ENCODE measurements at places on chromosomes 4 and X.

GRCh38 chrX:51893931-51894696 is 691 bp downstream of the MAGED1 start:
- DNase-seq: peak; percentile 23

GRCh38 chr4:4642496-4643000 is 100.7 kb upstream of the STX18 start:
- DNase-seq: no peak

DNA sequence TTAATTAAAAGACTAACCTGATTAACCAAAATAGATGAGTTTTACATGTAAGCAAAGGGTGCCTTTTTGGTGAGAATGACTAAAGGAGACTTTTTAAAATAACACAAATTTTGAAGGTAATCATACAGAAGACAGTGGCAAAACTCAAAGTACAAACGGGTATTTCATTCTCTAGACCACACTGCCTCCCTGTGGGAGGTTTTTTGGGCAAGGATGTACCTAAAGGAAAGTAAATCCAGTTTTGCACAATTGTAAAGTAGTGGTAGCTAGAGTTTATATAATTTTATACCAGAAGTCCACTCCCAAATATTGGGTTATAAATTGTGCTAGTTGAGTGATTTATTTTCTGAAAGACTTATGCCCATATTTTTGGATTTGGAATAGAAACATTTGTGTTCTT is 201.0 kb downstream of the PAPSS1 start:
- DNase-seq: peak; percentile 20

- DNase-seq: no peak
These were observed 1250.6 kb downstream of the ADGRL3 start for GRCh38 chr4:62450740-62451139.

DNA sequence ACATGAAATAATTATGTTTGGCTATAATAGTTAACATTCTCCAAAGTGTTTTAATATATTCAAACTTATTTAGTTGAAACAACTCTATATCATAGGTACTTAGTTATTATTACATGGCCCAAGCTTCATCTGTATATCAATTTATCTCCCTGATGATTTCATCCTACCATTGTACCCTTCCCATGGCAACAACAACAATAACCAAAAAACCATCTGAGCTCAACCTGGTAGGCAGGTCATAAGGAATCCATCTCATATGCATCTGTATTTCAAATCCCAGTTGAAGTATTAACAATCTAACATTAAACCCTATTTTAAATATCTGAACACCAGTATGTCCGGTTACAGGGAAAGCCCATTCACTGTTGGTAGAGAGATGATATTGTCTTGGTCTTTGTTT is 33.1 kb upstream of the SLC7A11 start:
- DNase-seq: peak; percentile 38

GRCh38 chrX:136712650-136713310 is 64.8 kb downstream of the CD40LG start:
- no peak for DNase-seq

DNA sequence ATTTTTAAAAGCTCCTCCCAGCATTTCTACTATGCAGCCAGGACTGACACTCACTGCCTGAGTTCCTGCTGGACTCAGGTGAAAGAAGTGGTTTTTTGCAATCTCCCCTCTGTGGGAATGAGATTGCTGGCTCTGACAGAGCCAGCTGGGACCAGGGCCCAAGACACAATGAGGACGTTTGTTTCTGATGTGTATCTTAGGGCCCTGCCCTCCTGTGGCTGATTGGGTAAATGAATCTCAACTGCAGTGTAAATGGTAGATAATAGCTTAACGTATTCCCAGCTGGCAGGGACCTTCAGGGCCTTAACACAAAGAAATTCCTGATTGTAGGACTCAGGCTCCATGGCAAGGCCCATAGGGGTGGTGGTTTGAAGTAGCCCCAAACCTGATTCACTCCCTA is 85.8 kb upstream of the PRPS1 start:
- DNase-seq: peak; percentile 44

DNA sequence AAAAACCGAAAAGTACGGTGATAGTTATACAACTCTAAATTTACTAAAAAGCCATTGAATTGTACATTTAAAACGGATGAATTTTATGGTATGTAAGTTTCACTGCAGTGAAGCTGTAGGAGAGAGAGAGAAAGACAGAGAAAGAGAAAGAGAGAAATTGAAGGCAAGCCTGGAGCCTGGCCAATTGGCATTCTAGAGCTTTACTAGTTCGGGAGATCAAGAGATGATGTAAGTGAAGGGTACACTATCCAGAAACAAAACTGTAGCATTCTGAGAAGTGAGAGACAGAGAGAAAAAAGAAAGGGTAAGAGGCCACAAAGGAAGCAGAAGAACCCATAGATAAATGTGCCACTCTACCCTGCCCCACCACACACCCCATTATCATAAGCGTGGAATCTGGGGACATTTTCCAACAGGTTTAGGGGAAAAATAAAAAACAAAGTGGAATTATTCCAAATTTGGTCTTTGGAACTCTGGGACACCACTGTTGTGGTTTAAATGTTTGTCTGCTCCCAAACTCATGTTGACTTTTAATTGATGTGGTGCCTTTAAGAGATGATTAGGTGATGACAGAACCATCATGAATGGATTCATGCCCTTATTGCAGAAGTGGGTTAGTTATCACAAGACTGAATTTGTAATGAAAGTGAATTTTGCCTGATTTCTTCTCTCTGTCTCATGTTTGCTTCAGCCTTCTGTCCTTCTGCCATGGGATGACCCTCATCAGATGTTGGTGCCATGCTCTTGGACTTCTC is 123.0 kb upstream of the PLS3 start:
- no peak for DNase-seq

DNA sequence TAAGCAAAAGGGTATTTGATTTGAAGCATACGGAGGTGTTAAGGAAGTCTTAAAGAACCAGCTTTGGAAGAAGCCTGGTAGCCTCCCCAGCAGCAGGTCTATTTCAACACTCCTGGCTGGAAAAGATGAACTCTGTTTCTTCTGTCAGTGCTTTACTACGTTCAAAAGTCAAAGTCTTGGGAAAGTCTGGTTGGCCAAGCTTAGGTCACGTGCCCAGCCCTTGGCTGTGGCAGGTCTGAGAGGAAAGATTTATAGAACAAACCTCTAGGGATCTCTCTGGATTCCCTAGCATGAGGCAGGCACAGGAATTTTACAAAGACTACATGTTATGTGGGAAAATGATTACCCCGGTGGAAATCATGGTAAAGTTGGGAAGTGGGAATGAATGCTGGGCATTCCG is 8.6 kb upstream of the ARHGAP10 start:
- DNase-seq: no peak

GRCh38 chr4:169485791-169486742 is 126.3 kb downstream of the NEK1 start:
- peak; percentile 45 for DNase-seq

DNA sequence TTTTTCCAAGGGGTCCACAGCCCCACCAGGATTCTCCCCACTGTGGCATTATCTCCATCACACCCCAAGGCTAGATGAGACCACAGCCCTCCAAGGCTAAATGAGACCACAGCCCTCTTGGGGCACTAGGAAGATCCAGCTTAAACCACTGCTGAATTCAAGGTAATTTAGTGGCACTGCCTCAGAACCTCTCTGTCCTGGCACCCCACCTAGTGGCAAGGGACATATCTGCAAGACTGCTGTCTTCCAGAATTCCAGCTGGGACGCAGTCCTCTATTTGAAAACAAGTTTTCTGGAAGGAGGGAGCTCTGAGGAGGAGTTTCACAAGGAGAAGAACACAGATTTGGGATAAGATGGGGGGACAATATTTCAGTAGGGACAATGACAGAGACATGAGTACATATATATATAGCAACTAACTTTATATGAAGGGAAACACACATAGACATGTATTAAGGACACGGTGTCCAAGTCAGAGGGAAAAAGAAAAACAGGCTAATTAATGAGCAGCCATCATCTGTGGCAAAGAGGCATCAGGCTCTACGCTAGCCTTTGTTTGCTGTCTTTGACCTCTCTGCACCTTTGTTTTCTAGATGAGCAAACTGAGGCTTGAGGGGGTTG is 9.3 kb downstream of the CETN2 start:
- DNase-seq: peak; percentile 54

- peak; percentile 46 for DNase-seq
These were observed 5.8 kb downstream of the ATG4A start for GRCh38 chrX:108097380-108097779.

GRCh38 chrX:79161655-79162054 is 17.2 kb downstream of the GPR174 start:
- DNase-seq: no peak

DNA sequence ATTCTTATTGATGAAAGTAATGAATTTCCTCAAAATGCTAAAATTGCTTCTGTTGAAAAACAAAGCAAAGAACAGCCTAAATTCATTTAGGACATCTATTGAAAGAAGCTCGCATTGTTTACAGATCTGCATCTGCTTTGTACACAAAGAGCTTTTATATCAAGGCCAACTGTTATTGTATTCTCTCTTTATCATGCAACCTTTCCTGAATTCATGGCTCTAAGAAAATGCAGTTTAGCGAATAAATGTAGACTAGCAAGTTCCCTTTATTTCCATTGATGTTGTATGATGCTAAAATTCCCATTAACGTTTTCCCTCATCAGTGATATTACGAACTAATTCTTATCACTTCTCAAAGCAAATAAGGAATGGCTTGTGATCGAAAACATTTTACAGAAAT is 446.3 kb downstream of the MID1IP1 start:
- DNase-seq: no peak

DNA sequence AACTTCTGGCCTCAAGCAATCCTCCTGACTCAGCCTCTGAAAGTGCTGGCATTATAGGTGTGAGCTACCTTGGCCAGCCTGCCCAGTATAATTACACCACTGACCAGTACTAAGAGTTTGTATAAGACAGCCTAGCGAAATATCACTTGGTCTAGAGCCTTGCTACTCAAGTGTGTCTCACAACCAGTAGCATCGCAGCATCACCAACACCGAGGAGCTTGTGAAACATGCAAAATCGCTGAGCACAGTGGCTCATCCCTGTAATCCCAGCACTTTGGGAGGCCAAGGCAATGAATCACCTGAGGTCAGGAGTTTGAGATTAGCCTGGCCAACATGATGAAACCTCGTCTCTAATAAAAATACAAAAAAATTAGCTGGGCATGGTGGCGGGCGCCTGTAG is 102.0 kb upstream of the GATB start:
- DNase-seq: peak; percentile 88

- DNase-seq: peak; percentile 65
These were observed 246.7 kb downstream of the PALLD start for GRCh38 chr4:168743601-168744000.

GRCh38 chr4:162038112-162038511 is 125.7 kb downstream of the FSTL5 start:
- no peak for DNase-seq

DNA sequence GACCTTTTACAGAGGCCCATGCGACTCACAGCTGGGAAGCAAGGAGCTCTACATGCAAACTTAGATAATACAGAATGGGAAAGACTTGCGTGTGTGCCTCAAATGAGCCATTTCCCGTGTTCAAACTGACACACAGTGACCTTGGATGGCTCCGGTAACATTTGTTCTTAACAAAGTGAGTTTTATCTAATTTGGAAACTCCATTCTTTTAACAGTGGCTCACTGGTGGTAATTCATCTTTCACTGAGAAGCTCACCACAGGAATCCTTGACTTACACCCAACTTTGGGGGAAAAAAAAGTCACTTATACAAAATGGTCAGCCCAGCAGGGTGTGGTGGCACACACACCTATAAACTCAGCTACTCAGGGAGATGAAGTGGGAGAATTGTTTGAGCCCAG is 190.6 kb downstream of the LDB2 start:
- DNase-seq: peak; percentile 87

GRCh38 chr4:38119668-38120385 is 159.6 kb downstream of the PTTG2 start:
- peak; percentile 98 for DNase-seq

GRCh38 chrX:100648458-100649417 is 4.7 kb downstream of the SRPX2 start:
- peak; percentile 62 for DNase-seq

DNA sequence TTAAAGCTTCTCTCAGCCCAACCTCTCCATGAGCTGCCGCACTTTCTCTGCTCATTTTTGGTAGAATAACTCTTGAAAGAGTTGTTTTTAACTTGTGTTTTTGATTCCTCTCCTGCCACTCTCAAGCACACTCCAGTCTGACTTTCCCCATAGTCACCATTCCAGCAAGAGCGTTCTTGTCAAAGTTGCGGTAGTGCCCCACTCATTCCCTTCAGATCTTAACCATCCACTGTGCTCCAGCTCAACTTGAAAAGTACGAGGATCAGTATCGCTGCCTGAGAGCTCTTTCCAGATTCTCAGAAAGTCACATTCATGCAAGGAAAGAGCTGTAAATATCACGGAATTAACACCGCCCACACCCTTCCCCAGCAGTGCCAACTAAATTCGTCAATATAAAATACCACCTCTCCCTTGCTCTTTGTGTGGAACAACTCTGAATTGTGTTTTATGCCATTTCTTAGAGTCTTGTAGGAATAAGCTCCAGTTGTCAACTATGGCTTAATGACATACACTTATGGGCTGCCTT is 59.7 kb upstream of the IL15 start:
- no peak for DNase-seq
